H1 (cell line): ENCODE measurements at places on chromosomes 11 and 22. TPM values are rescaled to one million over a fixed set of nuclear protein-coding genes. Genes with fewer than 3 reads are reported as not detected.

The TRIM49 gene
- not detected in 2 replicates for total RNA-seq

The PKP3 gene
- 28.5 and 28.7 TPM in 2 replicates for total RNA-seq

The ALX4 gene
- not detected in 2 replicates for total RNA-seq

The APOC3 gene
- total RNA-seq, result not detected in 2 replicates

- DNase-seq, result no peak
- H3K4me1 ChIP-seq, result peaks cover 4% of the 10 kb centered on the region
- H3K27me3 ChIP-seq, result no peaks in the 10 kb centered on the region
- no peak overlapping the region for H3K4me3 ChIP-seq
- peaks cover 60% of the 10 kb centered on the region for H3K36me3 ChIP-seq
Measured at GRCh38 chr11:66056501-66056900, 4.3 kb downstream of the SF3B2 start.

DNA sequence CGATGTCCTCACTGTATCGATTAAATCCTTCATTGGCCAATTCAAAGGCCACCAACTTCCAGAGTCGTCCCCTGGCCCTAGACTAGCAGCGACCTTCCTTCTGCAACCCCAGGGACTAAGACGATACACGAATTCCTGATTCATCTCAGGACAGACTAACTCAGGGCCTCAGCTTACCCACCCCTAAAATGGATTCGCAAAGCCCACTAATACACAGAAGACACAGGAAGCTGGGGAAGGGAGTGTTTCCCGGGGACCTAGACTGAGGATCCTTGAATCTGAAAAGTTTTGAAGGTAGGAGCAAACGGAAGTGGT, 509 bp downstream of the LAMTOR1 start:
- peaks cover 22% of the 10 kb centered on the region for H3K36me3 ChIP-seq
- H3K4me1 ChIP-seq, result peaks cover 14% of the 10 kb centered on the region
- H3K27ac ChIP-seq, result peak overlapping the region; percentile 86
- peak overlapping the region; percentile 98 for H3K4me3 ChIP-seq
- DNase-seq, result no peak

GRCh38 chr22:46149512-46150033, 753 bp upstream of the PPARA start:
- H3K36me3 ChIP-seq, result no peaks in the 10 kb centered on the region
- H3K27me3 ChIP-seq, result peaks cover 42% of the 10 kb centered on the region
- no peak overlapping the region for H3K27ac ChIP-seq
- DNase-seq, result peak; percentile 86
- H3K4me3 ChIP-seq, result peak overlapping the region; percentile 92

DNA sequence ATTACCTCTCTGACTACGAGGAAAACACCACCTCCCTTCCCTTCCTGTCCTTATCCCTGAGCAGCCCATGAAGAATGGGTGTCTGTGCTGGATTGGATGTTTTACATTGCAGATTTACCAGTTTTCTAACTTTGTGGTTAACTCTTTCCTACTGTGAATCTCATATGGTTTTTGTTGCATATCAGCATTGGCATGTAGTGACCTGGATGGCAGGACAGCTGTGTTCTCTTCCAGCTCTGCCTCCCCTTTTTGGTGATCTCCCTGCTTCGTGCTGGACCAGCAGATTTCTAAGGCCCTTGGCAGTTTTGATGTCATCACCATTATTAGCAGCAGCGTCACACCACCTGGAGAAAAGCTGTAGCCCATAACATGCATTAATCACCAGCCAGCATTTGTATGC, 26.7 kb downstream of the OR6Q1 start:
- H3K36me3 ChIP-seq, result no peaks in the 10 kb centered on the region
- DNase-seq, result no peak
- H3K4me1 ChIP-seq, result peaks cover 13% of the 10 kb centered on the region
- H3K27ac ChIP-seq, result no peak overlapping the region
